ENCODE measurements at places on chromosomes 2 and 18.
A peak's percentile ranks its signal among the peaks of the same experiment; 100 is the strongest.

- peak; percentile 43 for DNase-seq
Measured at GRCh38 chr2:225457482-225457881, 58.0 kb downstream of the NYAP2 start.

GRCh38 chr2:66574701-66575624 is 140.0 kb downstream of the MEIS1 start:
- DNase-seq: peak; percentile 76

DNA sequence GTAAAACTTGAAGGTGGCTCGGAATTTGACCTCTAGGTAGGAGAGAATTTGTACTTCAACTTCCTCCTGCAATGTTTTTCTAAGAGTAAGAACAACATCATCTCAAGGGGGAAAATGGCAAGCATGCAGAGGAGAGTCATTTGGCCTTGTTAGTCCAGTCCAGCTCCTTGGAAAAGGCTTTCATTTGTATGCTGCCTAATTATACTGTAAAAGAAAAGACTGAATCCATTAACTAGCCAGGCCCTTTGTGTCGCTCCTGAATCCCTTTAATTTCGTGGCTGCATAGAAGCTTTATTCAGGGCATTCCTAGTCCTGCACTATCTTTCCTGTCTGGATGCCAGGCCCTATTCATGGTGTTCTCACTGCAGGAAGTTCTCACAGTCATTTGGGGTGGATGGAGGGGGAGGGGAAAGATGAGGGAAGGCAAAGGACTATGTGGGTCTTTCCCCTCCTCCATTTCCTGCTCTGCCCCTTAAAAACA is 36.0 kb downstream of the PHLPP1 start:
- DNase-seq: peak; percentile 46

- DNase-seq: no peak
Measured at GRCh38 chr2:171540437-171540836, 18.2 kb downstream of the CYBRD1 start.

DNA sequence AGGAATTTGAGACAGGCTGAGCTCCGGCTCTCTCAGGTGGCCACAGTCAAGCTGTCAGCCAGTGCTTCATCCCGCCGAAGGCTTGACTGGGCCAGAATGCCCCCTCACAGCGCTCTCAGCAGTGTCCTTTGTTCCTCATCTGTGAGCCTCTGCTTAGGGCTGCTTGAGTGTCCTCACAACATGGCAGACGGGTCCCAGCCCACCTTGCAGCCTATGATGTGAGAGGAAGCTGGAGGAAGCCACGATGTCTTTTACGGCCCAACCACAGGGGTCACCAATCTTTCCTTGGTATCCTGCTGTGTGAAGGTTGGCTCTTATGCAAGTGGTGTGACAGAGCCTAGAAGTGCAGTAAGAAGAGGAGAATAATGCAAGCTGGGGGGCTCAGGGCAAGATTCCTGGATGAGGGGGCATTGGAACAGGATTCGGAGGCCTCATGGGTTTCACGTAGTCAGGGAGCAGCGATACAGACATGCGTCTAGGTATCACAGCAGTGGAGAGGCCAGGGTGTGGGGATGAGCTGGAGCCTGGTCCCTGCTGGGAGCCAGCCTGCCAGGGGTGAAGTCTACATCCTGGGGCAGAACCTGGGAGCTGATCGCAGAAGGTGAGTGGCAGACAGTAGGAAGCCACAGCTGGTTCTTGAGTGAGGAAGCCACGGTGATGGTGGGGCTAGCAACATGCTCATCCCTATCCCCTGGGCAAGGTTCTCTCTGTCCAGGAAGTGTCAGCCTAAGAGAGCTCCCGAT is 234.1 kb downstream of the GLI2 start:
- DNase-seq: no peak

- no peak for DNase-seq
Measured at GRCh38 chr2:85355073-85355410, 473 bp downstream of the ELMOD3 start.

- DNase-seq: no peak
Measured at GRCh38 chr2:144580521-144581161, 60.7 kb upstream of the ZEB2 start.

DNA sequence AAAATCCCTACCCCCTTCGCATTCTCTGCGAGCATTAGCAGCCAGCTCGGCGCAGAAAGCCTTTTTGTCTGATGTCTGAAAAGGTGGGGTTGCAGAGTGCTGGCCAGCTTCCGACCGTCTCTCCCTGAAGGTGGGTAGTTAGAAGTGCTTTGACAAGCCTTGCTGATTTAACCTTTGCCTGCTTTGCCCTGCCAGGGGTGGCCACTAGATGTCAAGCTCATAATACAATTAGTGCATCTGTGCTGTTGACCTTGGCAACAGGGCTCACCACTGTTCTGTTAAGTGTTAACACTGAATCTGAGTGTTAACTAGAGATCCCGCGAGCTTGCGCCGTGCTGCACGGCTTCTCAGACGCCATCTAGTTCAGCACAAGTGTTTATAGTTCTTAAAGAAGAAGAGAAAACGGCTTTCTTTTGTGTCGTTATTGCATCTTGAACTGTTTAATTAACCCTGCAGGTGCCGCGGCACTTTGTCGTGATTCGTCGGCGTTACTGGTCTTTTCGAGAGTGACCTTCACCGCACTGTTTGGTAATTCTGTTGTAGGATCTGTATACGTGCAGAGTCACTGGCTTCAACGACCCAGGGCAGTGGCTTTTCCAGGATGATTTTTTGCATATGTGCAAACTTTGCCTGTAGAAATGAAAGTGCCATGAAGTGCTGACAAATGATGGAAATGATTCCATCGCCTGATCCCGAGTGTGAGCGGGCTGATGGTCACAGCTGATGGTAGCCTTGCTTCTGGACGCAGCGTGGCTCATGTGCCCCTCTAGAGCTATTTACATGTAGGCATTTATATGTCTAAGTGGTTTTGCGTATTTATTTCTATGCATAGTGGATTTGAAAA is 5.5 kb downstream of the SALL3 start:
- DNase-seq: peak; percentile 36

GRCh38 chr18:33755931-33756560 is 178.0 kb downstream of the ASXL3 start:
- peak; percentile 46 for DNase-seq

DNA sequence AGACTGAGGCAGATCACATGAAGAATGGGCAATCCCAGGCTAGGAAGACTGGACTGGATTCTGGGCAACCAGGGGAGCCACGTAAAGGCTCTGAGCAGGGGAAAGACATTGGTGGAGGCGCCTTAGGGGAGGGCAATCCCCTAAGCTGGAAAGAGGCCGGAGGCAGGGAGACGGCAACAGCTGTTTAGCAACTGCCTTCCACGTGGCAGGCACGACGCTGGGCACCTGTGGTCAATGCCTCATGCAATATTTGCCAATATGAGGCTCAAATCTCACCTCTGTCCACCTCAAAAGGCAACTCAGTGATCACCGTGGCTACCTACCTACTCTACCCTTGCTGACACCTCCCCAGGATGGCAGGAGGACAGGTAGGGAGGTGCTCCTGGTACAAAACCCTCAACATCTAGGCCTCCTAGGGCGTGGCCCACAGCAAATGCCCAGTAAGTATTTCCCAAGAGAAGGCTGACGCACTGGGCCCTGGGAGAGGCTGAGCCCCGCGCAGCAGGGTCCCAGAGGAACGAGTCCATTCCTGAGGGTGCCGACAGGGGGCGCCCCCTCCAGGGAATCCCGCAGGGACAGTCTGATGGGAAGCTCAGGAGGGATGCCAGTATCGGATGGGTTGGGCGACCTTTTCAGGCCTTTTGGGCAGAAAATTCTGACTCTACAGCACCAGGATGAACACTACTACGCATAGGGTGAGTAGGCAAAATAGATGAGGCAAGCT is 8.9 kb downstream of the BOLA3 start:
- no peak for DNase-seq

DNA sequence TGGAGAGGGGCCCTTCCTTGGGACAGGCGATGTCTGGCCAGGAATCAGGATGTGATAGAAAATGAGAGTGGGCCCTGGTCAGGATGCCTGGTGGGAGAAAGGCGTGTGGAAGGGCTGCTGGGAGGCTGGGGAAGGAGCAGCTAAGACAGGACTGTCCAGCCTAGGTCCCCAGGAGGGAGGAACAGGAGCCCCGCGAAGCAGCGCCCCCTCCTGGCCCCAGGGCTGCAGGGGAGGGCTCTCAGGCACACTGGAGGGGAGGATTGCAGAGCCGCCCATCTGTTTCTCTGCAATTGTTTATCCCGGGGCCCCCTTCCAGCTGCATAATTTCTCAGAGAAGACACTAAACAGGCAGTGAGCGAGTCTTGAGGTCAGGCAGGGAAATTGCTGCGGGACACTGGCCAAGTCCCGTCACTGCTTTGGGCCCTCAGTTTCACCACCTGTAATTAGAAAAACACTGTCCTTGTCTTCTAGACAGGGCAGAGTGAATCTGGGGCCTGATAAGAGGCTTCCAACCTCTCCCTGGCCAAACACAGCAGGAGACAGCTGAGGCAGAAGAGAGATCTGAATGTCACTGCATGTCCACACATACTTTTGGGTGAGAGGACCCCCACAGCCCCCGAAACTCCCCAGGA is 3.9 kb upstream of the NPPC start:
- no peak for DNase-seq

DNA sequence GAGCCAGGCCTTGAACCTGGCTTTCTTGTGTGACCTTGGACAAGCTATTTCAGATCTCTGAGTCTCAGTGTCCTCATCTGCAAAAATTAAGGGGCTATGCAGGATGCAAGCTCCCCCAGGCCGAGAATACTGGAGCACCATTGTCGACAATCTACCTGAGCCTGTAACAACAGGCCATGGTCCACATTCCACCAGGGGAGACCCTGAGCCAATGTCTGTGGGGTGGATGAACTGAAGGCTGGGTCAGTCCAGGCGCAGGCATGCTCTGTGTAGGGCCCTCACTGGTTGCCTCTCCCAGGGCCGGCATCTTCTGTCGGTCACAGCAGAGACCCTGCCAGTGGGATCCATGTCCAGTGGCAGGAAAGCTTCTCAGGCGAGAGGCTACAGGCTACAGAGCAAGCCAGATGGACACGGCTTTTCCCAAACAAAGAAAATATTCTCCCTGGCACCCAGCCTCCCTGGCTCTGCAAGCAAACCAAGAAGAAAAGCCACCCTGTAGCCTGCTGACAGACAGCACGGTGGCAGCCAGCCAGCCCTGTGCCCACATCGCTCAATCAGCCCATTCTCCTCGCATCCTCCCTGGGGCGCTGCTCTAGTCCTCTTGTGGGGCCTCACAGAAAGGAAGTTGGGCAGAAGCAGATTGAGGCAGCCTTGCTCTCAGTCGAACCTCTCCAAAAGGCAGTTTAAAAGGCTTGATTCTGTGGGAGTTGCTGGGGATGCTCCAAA is 48.7 kb upstream of the FZD7 start:
- DNase-seq: peak; percentile 25

DNA sequence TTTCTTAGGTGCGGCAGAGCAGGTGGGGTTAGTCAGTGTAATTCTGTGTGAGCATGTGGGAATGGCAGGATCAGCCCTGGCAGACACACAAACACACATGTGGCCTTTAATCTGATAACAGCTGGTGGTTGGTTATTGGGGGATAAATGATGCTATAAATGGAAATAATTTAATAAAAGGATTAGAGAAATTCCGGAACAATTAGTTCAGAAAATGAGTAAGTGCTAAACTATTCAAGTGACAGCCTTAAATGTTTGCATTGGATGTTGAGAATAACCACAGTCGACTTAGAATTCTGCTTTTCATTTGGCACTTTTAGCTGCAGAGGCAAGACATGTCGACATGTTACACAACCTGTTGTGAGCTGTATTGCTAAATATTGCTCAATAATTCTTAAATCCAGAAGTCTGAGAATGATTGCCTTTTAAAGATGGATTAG is 7.2 kb downstream of the SMYD1 start:
- peak; percentile 56 for DNase-seq

DNA sequence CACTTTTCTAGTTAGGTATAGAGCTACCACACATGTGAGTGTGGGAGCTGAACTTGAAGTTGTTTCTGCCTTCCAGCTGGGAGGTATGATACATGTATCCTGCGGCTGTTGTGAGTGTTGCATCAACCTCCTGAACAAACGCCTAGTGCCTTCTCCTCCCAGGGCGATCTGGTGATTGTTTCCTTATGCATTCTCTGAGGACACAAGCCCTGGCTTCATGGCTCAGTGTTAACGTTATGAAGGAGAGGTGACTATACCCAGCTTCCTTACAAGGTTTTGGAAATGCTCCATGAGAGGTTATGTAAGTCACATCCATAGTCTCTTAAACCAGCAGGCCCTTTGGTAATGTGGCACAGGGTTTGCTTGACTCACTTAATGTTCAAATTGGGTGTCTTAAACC is 64.9 kb downstream of the SPRED2 start:
- DNase-seq: peak; percentile 98

DNA sequence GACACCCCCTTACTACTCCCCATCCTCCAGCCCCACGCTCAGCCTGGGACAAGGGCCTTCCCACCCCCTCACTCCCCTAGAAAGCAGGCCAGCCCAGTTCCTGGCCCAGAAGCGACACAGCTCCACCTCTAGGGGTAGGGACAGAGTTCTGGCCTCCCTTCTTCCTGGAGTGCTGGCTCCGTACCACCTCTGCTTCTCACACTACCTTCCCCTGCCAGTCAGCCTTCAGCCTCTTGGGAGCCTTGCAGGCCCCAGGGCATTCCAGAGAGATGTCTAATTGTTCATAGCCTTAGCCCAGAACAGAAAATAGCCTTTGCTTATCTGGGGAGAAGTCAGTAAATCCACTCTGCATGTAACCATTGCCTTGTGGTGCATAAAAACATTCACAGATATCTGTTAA is 13.1 kb upstream of the CATIP start:
- peak; percentile 72 for DNase-seq

- no peak for DNase-seq
Measured at GRCh38 chr2:177575358-177575757, 182.8 kb downstream of the AGPS start.

DNA sequence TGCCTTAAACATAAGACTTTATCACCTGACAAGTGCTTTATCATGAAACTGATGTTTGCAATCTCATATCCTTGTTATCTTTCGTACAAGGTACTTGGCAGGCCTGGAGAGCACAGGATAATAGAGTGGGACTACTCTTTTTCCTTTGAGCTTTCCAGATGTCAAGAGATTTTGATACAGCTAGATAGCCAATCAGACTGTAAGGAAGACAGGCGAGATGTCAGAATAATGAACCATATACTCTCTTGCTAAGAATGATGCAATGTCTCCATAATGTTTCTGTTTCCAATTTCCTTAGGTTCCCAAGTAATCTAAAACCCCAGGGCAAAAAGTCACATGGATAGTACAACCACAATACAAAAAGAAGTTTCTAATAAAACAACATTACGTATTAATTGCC is 313.1 kb downstream of the PDE11A start:
- DNase-seq: no peak

GRCh38 chr18:47777626-47778025 is 152.8 kb downstream of the SMAD2 start:
- peak; percentile 7 for DNase-seq

GRCh38 chr18:213966-214365 is 53.9 kb downstream of the THOC1 start:
- no peak for DNase-seq

- peak; percentile 56 for DNase-seq
Measured at GRCh38 chr2:85132834-85133637, at the start of gene TCF7L1. TSS of gene TCF7L1 (plus strand) at chr2:85133392. CDS start at chr2:85133685, 293 bp downstream.

DNA sequence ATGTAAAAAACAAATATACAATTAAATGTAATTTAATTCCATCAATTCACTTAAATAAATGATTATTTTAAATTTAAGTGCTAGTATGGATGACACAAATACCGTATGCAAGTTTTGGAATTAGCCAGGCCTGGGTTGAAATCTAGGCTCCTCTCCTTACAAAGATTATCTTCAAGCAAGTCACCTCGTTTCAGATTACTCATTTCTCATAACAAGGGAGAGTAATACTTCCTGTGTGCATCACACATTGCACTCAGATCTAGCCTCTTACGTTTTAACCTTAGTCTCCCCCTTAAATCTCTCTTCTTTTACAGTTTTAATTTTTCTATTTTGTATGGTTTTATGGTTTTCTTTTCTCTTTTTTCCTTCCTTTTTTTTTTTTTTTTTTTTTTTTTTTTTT is 1475.9 kb upstream of the NXPH2 start:
- DNase-seq: no peak

All from M059J (cell line).